EL (cell line): ENCODE measurements at places on chromosomes 6 and 20.
A peak's percentile ranks its signal among the peaks of the same experiment; 100 is the strongest.

DNA sequence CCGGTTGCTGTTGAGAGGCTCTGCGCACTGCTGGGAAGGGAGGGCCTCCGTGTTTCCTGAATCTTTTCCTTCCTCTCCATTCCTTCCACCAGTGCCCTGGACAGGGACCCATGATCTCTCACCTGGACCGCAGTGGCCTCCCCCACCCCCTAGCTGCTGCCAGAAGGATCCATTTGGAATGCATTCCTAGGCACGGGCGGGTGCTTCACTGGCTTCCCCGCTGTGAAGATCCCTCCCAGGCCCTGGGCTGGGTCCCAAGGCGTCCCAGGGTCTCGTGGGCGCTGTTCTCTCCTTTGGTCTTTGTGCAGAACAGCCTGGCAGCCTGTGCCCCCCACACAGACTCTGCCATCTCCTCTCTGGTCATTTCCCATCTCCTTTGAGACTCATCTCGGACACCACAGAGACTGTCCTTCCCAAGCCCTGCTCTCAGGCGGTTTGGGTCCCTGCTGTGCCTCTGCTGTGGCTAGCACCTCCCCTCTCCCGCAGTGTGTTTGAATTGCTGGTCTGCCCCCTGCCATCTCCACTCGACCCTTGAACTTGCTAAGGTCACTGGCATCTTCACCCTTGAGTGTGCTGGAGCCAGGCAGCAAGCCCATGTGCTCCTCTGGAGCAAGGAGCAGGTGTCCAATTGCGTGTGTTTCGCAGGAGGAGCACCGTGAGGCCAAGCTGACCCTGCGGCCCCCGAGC, 59.0 kb downstream of the TCP11 start:
- no peak for DNase-seq

DNA sequence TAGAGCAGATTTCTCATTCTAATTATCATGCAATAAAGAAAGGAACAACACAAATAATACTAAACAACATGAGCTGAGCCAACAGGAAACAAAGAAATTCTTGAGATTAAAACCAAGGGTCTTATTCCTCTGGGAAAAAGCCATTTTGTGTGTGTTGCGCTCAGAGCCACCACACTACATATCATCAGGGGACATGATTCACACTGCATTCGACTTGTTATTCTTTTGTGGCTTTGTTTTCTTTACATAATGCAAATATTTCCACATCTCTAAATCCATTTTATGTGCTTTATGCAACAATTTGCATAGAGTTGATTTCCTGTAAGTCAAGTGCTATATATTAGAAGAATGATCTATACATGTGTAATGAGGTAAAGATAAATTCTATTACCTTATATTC, 719.6 kb downstream of the TBC1D32 start:
- no peak for DNase-seq

DNA sequence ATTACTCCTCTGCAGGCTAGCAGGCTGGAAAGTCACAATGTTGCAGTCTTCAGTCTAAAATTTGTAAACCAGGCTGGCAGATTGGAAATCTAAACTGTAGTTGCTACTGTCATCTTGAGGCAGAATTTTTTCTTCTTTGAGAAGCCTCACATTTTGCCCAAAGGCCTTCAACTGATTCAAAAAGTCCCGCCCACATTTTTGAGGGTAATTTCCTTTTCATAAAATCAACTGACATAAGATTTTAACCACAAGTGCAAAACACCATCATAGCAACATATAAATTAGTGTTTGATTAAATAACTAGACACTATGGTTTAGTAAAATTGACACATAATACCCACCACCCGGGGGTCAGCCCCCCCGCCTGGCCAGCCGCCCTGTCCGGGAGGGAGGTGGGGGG, 28.4 kb downstream of the HLA-C start:
- peak; percentile 34 for DNase-seq

- no peak for DNase-seq
Measured at GRCh38 chr20:4025679-4026078, 10.3 kb upstream of the RNF24 start.

- peak; percentile 53 for DNase-seq
Measured at GRCh38 chr20:61980647-61981583, 84.8 kb downstream of the TAF4 start.

GRCh38 chr6:15911753-15912504, 217.0 kb upstream of the MYLIP start:
- DNase-seq: no peak

- no peak for DNase-seq
Measured at GRCh38 chr6:111481836-111482187, 1.2 kb downstream of the REV3L start.

DNA sequence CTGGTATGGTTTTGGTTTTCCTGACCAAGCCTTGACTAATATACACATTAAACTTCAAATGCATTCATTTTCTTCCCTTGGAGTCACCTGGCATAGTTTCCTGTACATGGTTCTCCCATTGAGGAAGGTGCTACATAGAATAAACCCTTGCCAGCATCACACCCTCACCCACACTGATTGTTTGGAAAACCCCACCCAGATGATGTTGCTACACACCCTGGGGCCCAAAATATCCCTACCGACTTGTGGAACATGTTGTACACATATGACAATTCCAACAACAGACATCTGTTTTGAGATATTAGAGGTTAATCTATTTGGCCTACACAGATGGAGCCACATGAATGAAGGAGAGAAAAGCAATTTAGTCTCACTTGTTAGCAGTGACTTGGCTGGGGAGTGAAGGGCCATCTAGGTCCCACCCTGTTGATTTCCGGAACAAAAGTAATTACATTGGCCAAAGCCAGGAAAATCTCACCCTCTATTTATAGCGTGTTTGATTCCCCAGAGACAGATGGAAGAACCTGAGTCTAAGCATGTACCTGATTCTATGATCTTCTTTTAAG, 606.0 kb upstream of the BTBD3 start:
- no peak for DNase-seq

DNA sequence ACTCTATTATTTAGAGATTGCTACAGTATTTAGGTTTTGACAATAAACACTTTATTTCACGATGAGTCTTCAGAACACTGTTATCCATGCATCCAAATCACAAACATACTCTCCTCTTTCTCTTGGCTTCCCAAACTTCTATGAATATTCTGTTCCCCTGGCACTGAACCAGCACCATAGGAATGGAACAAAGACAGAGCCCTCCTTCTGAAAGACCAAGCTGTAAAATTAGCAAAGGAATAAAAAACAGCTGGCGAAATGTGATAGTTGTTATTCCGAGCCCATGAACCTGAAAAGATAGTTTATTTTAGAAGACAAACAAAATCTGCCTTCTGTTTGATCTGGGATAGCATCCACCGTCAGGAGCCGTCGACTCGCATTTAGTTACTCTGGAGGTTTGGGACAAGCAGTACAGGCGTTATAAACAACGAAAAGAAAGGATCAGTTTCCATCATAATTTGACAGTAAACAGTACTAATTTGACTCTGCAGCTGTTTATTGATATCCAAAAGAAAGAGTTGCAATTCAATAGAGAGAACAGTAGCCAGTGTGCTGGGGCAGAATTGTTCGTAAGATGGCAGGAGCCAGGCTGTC, 161.4 kb downstream of the CLIC5 start:
- no peak for DNase-seq

DNA sequence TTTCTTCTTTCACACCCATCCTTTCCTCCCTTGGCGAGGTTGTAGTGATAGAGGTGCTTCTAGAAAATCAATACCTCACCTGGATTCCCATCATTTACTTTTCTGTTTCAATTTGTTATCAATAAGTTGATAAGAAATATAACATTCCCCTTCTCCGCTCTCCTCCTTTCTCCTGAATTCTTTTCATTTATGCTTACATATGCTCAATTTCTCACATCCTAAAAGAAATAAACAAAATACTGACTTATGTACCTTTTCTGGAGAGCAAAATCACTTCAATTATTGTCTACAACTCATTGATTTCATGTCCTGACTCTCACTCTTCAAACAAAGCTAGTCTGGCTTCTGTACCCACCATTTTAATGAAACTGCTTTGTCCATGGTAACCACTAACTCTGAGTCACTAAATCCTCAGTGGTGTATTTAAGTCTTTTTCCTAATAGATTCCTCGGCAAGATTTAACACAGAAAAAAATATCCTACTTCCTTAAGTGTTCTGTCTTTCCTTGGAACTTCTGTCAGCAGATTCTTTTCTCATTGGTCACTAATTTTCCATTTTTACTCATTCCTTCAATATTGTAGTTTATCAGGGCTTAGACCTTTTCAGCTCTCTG, 289.6 kb downstream of the RFPL4B start:
- peak; percentile 60 for DNase-seq

DNA sequence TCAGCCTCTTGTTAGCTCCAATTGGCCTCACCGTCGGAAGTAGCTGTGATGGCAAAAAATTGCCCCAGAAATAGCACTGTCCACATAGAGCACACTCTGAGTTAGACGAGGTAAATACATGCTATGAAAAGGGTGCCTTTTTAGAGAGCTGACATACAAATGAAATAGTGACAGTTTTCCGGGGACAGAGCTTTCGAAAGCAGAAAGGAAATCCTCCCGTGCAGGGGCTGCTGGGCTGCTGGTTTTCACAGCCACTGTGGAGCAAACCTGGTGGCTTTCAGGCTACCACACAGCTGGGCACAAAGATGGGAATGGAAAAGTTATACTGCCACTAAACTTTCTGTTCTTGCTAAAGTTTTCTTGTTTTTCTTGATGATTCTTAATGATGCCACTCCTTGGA, 8.3 kb downstream of the SLPI start:
- no peak for DNase-seq

GRCh38 chr6:41735427-41736185, at the start of gene TFEB:
Gene TFEB, minus strand, starts transcription at chr6:41735608. Its CDS starts 44,395 bp downstream, at chr6:41691213.
- DNase-seq: peak; percentile 88

GRCh38 chr6:82248273-82248735, 760 bp upstream of the IBTK start:
- peak; percentile 38 for DNase-seq

DNA sequence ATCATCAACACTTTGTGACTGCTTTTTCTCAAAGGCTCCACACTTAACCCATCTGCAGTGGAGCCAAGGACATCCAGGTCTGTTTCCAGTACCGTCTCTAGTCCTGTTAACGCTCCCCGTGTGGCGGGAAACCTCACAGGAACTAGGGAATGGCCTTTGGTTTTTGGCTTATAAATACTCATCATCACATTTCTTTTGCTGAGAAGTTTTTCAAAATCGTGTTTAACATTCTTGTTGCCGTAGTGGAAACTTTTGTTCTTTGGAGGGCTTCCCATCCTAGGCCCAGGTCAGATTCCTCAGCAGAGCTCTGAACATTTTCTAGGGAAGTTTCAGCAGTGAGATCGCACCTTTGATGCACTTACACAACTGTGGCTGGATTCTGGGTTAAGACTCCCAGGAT, 24.6 kb downstream of the DAAM2 start:
- no peak for DNase-seq

DNA sequence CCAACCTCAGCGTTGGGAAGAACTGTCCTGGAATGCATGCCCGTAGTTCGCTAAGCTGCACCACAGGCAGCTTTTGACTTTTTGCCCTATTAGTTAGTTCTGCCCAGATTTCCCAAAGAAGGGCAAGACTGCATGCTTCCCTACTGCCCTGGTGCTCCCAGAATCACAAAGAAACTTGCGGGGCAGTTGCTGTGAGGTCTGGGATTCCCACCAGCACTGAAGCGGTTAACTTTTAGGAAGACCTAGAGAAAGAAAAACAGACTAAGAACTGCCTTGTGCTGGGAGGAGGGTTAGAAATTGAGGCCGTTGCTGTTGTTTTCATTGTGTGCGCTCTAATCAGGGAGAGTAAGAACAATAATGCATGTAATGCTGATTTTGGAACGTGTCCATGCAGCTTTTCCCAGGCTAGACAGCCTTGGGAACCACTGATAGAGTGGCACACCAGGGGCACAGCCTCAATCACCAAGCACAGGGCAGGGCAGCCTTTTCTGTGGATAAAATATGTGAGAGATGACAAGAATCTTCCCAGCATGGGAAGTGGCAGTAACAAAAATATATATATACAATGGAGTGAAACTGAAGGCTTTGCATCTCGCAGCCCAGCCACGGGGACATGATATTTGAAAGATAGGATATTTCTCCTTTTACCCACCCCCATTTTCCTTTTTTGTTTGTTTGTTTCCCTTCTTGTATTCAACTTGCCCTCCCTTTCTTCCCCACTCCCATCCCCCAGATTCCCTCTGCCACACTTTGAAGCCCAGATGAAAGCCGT, 137.7 kb upstream of the HEY2 start:
- DNase-seq: no peak

DNA sequence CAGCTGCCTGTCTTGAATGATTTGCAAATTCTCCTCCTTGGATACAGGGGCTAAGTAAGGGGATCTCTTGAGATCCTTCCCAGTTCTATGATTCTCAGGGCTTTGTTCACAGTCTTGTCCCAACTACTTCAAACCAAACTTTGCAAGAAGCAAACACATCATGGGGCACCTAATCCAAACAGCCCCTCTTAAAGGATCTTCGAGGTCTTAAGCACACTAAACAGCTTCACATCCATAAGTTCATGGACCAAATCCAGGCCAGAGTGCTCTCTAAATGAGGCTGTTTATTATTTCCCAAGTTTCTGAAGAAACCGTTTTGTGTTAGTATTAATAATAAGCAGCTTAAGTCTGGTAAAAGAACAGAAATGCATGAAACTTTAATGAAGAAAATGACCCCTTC, 75.2 kb downstream of the KIF6 start:
- no peak for DNase-seq

DNA sequence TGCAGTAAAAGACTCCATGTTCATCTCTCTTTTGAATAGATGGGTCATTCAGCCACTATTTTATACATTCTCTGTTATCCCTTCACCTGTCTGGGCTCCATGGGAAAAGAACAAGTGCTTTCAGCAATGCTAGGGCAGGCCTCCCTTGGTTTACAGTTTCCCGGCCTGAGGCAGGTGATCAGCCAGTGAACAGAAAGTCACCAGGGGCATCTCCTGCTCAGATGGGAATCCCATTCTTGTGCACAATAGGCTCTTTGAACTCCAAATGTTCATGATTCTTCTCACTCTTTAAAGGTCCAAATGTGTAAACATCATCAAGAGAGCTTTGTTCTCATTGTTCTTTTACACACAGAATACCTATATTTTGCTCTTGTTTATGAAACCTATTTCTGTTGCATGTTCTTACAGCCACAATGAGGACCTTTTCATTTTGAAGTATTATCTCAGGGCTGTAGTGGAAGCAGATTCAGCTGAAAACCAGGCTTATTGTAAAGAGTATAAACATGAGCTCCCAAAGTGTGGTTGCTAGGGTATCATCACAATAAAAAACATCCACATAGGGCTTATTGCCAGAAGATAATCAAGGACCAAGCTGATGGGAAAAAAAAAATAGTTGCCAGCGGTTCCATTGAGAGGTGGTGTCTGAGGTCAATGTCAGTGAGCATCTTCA, 267.1 kb upstream of the SGK1 start:
- DNase-seq: no peak

DNA sequence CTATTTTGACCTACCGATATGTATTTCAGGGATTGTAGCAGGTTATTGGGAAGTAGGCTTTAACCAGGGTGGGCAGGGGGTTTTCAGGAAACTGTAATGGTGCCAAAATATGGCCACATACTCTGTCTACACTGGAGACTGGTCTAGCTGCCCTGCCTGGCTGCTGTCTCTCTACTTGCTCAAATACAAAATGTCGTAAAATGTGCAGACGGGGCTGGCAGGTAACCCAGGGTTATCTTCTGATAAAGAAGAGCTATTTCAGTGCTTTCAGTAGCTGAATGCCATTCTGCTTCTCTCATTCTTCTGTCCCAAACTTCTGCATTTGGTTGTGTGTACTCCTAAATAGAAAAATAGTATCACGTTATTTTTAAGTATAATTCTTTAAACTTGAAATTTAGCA, 616.2 kb downstream of the EPM2A start:
- DNase-seq: no peak

- DNase-seq: no peak
Measured at GRCh38 chr6:3535776-3536435, 79.1 kb upstream of the SLC22A23 start.
